Vagina (tissue), 2 donors: ENCODE measurements at places on chromosomes 13 and 19.

DNA sequence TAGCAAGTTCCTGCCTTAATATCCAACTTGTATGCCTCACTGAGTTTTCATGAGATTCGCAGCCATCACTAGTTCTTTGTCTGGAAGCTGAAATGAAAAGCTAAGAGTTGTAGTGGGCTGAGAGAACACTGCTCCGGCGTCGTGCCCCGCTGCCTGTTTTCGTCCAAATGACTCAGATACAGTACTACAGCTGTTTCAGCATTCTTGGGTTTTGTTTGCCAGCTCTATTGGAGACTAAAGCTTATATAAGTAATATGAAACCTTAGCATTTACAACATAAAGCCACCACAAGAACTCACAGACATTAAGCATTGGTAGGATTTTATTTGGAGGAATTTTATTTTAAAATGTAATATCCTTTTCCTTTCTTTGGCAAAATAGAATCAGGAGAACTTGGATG, 299.7 kb downstream of the DLEU7 start:
- no peak for DNase-seq

DNA sequence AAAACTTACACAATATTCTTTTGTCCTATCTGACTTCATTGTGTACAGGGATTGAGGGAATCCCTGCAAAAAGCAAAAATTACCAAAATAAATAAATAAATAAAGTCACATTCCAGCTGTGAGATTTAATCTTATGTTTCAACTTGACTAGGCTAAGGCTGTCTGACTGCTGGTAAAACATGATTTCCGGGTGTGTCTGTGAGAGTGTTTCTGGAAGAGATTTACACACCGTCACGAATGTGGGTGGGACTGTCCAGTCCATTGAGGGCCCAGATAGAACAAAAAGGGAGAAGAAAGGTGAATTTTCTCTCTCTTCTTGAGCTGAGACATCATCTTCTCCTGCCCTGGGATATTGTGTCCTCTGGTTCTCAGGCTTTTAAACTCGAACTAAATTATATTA, 166.1 kb downstream of the LIG4 start:
- no peak for DNase-seq

- no peak for DNase-seq
Observed at GRCh38 chr19:47994209-47994802, at the start of gene ELSPBP1. Gene ELSPBP1 (plus strand): TSS chr19:47994632. CDS start chr19:48008668, 14,036 bp downstream.

DNA sequence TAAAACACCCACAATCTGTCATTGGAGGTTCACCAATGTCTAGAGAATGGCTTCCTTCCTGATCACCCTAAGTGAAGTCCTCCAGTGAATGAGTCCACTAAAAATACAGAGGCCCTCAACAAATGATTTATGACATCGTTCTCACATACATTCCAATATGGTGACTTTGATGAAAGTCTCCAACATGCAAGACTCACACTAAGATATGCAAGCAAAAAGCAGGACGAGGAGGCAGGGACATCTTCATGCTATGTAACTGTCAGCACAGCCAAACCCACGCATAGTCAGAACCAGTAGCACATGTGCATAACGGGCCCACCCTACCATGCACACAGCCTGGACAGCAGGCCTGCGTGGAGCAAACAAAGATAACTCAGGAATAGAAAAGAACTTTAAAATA, 16.6 kb upstream of the LSM14A start:
- no peak for DNase-seq

- no peak for DNase-seq
Observed at GRCh38 chr13:89082623-89083022, 1411.5 kb downstream of the SLITRK5 start.

GRCh38 chr13:22665506-22665905, 515.3 kb upstream of the SGCG start:
- DNase-seq: no peak

DNA sequence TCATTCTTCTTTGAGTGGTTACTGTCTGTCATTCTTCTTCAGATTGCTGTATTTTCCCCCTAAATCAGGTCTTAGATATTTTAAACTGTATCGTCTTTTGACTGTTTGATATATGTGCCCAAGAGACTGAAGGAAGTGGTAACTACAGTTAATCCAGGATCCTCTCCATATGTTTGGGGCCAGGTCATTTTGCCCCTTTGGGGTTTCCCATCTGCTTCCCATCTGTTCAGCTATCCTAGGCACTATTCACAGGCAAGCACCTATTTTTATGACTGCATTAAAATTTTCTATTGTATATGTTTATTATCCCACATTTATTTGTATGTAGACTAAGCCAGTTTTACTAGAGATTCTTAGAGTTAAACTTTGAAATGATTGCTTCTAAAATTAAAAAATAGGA, 244.2 kb downstream of the PCCA start:
- DNase-seq: no peak

- DNase-seq: no peak
Observed at GRCh38 chr19:920051-920864, 3.1 kb downstream of the KISS1R start.

GRCh38 chr13:74575729-74576125, 441.5 kb upstream of the KLF12 start:
- DNase-seq: no peak

DNA sequence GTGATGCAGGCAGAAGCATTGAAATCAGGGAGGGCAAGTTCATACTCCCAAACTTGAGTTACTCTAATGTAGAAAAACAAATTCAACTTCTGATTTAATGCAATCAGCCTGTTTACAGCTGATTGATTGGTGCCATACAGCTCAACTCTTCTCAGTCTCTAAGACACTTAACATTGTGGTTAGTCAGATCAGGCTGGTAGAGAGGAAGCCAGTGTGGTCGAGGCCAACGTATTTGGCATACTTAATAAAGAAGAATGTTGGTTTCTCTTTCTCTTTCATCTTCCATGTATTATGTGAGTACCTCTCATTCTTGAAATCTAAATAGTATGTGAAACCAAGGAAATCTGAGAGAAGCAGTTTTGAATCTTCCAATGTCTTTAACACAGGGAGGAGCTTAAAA, 255.0 kb upstream of the SLITRK1 start:
- no peak for DNase-seq

GRCh38 chr13:30520571-30520970, 54.8 kb upstream of the HMGB1 start:
- no peak for DNase-seq

DNA sequence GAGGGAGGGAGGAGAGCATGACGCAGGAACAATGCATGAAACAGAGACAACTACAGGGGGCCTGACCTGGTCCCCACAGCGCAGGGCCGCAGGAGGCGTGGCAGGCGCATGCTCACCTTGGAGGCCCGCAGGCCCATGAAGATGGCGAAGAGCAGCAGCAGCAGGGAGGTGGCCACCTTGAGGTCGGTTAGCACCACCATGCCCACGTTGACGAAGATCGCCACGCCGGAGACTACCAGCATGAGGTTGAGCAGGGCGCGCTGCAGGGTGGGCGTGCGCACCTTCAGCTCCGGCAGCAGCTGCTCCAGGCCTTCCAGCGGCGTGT, 17.0 kb downstream of the EMP3 start:
- DNase-seq: no peak

GRCh38 chr13:32408296-32409000, 19.5 kb downstream of the N4BP2L1 start:
- DNase-seq: no peak
